A172 (cell line): ENCODE measurements at places on chromosomes 11 and 22. TPM values are rescaled to one million over a fixed set of nuclear protein-coding genes. Genes with fewer than 3 reads are reported as not detected.

Gene MUC5AC
- total RNA-seq = not detected in 2 replicates

Gene HMOX1
- 17.3 and 18.2 TPM in 2 replicates for total RNA-seq

Gene MRGPRX4
- not detected in 2 replicates for total RNA-seq

Gene APOL1
- 10.7 and 12.1 TPM in 2 replicates for total RNA-seq

Gene OR5W2
- total RNA-seq = not detected in 2 replicates

Gene SMC1B
- not detected in 2 replicates for total RNA-seq

Gene SC5D
- 16.0 and 25.6 TPM in 2 replicates for total RNA-seq

Gene GNG3
- total RNA-seq = not detected in 2 replicates

Gene DAGLA
- 0.09 and 1.2 TPM in 2 replicates for total RNA-seq

Gene TMEM45B
- total RNA-seq = not detected in 2 replicates

Gene TEX12
- total RNA-seq = not detected in 2 replicates

Gene PHETA2
- 0.07 and 0.17 TPM in 2 replicates for total RNA-seq

Gene OLFML1
- 0.96 TPM in 1 of 2 replicates, not detected in the other for total RNA-seq

Gene UBE2L6
- 52.5 and 69.6 TPM in 2 replicates for total RNA-seq

Gene CKAP5
- 121 and 155 TPM in 2 replicates for total RNA-seq

Gene NCR3LG1
- 0.34 and 0.52 TPM in 2 replicates for total RNA-seq

Gene UQCR10
- 63.4 and 63.8 TPM in 2 replicates for total RNA-seq

Gene SMTN
- total RNA-seq = 55.8 and 61.1 TPM in 2 replicates

Gene IGLL1
- total RNA-seq = not detected in 2 replicates

Gene GGT5
- not detected in 2 replicates for total RNA-seq

Gene ZNF408
- total RNA-seq = 7.9 and 14.2 TPM in 2 replicates

Gene LSP1
- 2.2 and 71.7 TPM in 2 replicates for total RNA-seq

Gene SLC7A4
- not detected in 2 replicates for total RNA-seq

Gene ALX4
- 3.8 and 3.9 TPM in 2 replicates for total RNA-seq

Gene C1QTNF5
- not detected in 2 replicates for total RNA-seq

Gene LRRC56
- not detected in 2 replicates for total RNA-seq

Gene LINC01488
- total RNA-seq = not detected in 2 replicates

Gene APOL5
- total RNA-seq = not detected in 2 replicates

Gene TMPRSS5
- total RNA-seq = 0.17 and 0.62 TPM in 2 replicates

Gene KCNJ11
- total RNA-seq = 0.09 and 0.26 TPM in 2 replicates

Gene DENND5A
- 78.1 and 79.4 TPM in 2 replicates for total RNA-seq

Gene ART1
- not detected in 2 replicates for total RNA-seq

Gene SEC14L6
- not detected in 2 replicates for total RNA-seq

Gene CATSPERZ
- not detected in 2 replicates for total RNA-seq

Gene DKK3
- total RNA-seq = 439 and 474 TPM in 2 replicates

Gene C11orf87
- total RNA-seq = not detected in 2 replicates

Gene ARHGAP32
- 4.8 and 11.3 TPM in 2 replicates for total RNA-seq
